ENCODE measurements at places on chromosomes 12 and 14.

GRCh38 chr14:100827101-100828021 is 1.4 kb downstream of the MEG3 start:
- no peak for DNase-seq

DNA sequence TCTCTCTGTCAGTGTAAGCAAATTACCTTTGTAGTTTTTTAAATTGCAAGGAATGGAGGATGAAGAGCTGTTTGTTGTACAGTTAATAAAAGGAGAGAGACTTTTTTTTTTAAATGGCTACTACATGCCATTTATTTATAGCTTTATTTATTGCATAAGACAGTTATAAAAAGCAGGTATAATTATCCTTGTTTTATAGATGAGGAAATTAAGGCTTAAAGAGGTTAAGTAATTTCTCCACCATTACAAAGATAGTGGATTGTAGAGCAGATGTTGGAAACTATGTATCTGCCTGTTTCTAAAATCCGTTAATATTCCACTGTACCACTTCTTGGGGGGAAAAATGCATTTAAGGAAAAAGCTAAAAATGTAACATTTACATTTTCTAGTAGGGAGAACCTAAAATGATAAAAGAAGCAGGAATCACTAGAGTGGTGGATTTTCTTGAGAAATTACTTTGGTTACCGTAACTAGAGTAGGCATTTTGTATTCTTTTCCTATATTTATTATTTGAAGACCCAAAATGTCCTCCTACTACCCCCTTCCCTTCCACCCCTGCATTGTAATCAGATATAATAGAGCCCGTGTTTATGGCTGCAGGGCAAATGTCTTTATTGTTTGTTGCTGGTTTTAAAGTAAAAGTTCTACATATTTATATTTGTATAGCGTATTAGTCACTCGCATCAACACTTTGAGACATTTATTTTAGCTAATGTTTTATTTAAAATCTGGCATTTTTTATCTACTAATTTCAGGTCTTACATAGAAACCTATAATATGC is 2.3 kb downstream of the SNAPC1 start:
- no peak for DNase-seq

DNA sequence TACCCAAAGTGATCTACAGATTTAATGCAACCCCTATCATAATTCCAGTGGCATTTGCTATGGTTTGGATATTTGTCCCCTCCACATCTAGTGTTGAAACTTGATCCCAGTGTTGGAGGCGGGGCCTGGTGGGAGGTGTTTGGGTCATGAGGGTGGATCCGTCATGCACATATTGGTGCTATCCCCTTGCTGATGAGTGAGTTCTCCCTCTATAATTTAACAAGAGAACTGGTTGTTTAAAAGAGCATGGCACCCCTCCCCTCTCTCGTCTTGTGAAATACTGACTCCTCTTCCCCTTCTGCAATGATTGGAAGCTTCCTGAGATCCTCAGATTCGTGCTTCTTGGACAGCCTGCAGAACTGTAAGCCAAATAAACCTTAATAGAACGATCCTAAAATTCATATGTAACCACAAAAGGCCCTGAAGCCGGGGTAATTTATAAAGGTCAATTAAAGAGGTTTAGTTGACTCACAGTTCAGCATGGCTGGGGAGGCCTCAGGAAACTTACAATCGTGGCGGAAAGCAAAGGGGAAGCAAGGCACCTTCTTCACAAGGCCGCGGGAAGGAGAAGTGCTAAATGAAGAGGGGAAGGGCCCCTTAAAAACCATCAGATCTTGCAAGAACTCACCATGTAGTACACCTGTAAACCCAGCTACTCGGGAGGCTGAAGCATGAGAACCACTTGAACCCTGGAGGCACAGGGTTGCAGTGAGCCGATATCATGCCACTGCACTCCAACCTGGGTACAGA is 41.2 kb downstream of the SLC39A9 start:
- DNase-seq: no peak

DNA sequence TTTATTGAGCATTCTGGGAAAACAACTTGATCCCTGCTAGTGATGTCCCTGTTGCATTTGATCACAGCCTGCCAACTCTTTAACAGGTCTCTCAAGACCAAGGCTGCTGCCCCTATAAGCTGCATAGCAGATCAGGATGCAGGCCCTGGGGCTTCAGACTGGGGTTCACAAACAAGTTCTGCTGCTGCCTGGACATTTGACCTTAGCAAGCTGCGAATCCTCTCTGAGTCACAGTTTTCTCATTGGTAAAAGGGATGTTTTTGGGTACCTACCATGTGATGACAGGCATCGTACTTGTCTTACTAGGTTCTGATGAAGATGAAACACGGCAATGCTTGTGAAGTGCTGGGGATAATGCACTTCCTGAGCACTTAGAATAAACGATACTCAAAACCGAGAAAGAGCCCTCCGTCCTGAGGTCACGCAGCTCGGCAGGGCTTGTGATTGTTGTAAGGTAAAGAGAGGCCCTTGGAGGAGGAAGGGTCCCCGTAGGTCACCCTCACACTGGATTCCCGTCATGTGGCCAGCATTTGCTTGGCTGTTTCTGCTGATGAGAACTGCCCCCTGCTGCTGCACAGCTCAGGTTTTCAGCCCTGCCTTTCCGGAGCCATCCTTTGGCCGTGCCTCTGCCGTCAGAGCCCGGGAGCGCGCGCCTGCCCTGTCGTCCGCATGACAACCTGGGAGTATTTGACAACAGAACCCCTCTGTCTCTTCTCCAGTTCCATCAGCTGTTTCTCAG is 39.1 kb downstream of the TSPAN9 start:
- DNase-seq: no peak

DNA sequence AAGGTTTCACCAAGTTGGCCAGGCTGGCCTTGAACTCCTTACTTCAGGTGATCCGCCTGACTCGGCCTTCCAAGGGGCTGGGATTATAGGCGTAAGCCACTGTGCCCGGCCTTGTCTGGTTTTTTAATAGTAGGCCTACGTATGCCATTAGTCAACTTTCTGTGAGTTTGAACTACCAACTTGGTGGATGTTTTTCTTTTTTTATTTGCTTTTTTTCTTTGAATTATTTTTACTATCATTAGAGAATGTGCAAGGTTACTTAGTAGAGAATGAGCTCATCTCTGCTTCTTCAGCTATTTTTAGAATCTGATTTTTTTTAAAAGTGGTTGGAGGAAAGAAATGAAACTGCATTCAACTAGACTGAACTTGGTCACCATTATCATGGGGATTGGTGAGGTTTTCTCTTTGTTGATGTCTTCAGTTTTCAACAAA is 51.4 kb downstream of the HMGA2 start:
- no peak for DNase-seq

DNA sequence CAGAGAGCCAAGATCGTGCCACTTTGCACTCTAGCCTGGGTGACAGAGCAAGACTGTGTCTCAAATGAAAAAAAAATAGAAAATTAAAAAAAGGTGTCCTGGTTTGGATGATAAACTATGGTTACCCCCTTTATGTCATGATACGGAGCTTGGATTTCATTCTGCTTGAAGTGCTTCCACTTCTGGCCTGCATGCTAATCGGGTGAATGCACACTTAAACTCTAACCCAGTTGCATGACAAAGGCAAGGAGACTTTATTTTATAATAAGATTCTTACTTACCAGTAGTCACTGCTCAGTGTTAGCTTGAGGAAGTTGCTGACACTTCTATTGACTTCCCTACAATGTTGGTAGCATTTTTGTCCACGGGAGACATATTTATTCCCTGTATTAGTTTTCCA is 24.3 kb downstream of the CFAP54 start:
- DNase-seq: no peak

GRCh38 chr14:68014771-68015170 is 195.2 kb downstream of the RAD51B start:
- DNase-seq: no peak

DNA sequence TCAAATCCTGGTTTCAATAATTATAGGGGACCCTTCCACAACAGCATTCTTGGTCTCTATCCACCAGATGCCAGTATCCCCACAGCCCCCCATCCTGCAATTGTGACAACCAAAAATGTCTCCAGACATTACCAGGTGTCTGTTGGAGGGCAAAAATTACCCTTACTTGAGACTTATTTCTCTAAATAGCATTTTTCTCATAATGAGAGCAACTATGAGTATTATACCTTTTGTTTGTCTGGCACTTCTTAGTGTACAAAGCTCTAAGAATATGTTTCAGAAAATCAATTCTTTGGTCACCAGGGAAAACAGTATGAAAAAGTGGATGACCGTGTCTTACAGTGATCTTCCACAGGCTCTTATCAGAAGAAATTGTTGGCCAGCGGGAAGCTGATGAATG is 27.5 kb upstream of the RMST start:
- DNase-seq: no peak

DNA sequence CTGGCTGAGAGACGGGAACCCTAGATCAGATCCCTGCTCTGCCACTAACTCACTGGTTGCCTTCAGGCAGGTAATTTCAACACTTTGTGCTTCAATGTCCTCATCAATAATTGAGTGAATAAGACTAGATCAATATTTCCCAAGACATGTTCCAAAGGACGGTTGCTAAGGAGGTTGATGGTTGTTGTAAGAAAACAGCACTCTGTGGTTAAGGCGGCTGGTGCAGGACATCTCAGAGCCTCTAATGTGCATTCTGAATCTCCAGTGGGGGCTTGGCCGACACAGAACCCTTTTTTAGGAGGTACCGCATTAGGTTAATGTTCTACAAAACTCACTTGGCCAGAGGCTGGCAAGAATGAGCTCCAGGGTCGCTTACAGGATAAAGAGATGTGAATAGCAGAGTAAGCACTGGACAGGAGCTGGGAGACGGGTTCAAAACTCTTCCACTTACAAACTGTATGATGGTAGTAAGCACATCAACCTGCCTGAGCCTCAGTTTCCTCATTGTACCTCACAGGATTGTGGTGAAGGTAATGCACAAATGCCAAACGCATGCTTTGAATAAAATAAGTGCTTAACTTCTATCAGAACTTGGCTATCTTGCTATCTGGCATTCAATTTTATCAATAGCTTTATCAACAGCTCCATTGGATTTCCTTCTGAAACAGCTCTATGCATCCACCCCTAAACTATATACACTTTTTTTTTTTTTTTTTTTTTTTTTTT is 136.9 kb upstream of the PARP11 start:
- no peak for DNase-seq

GRCh38 chr12:50234347-50234746 is 49.0 kb downstream of the LIMA1 start:
- DNase-seq: no peak

- DNase-seq: no peak
Measured at GRCh38 chr14:86627080-86627479, 1097.1 kb downstream of the FLRT2 start.

- DNase-seq: no peak
Measured at GRCh38 chr12:120457133-120457532, 10.9 kb downstream of the GATC start.

- DNase-seq: no peak
Measured at GRCh38 chr12:82708061-82708879, 21.6 kb downstream of the TMTC2 start.

DNA sequence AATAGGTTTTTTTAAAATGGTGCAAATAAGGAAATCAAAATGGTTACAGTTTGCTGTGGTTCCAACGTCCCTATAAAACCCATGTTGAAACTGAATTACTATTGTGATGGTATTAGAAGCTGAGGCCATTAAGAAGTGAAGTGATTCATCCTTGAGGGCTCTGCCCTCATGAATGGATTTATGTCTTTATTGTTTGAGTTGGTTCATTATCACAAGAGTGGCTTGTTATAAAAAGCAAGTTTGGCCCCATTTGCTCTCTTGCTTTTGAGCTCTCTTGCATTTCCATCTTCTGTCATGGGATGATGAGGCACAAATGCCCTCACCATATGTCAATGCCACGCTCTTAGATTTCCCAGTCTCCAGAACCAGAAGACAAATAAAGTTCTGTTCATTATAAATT is 62.3 kb downstream of the PRKD1 start:
- no peak for DNase-seq

- DNase-seq: no peak
Measured at GRCh38 chr14:99792551-99793212, 531 bp upstream of the EML1 start.

DNA sequence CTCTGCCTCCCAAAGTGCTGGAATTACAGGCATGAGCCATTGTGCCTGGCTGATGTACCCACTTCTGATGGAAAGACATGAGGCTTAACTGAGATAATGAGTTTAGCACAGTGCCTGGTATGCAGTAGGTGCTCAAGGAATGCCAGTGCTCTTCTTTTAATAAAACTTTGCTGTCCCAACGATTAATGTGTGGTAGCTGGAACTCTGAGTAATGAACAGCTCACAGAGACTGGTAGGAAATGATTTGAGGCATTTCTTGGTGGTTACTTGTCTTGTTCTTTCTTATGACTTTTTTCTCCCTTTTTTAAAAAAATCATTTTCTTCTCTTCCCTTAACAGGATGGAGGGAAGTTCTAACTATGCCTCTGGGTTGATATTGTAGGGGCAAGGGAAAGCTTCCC is 235.7 kb upstream of the PWP1 start:
- no peak for DNase-seq

DNA sequence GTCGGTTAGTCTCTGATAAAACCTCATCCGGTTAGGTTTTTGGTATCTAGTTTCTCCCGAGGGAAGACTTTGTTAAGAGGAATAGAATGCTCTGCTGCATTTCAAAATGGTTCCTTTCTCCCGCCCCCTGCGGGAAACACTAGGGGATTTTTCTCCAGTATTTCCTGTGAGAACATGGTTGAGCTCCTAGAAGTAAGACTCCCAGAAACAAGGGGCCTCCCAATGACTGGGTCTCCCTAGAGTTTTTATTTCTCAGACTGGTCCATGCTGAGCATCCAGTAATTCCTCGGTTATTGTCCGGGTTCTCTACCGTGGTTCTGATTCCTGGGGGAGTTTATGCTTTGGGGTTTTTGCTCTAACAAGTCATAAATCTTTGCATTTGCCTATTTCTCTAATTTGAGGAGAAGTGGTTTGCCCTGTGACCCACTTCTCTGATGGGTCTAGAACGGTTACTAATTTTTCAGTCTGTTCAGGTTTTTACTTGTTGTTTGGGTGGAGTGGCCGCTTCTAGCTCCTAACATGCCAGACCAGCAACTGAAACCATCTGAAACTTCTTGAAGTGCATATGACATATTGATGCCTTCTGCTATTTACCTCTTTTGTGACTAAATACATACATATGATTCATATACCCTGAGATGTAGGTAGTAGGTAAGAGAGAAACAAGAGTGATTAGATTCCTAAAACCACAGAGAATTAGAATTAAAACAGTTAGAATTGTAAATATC is 25.1 kb downstream of the TESPA1 start:
- no peak for DNase-seq

DNA sequence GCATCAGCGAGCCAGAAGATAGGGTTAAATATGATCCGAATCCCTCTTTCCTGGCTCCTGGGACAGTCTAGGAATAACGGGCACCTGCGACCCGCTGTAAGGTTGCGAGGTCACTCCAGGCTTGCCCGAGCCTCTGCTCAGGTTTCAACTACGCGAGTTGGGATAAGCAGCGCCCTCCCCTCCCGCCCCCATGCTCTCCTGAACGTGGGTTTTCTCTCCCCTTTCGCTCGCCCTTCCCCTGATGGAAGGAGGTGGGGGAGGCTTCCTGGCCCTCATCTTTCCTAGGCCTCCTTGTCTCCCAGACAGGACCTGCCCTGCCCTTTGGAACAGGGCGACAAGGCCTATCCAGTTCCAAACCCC is 753 bp upstream of the ATP5MC2 start:
- peak; percentile 73 for DNase-seq

GRCh38 chr12:47891356-47891755 is 13.4 kb downstream of the VDR start:
- no peak for DNase-seq

GRCh38 chr14:32259368-32260013 is 56.4 kb upstream of the RNU6-8 start:
- no peak for DNase-seq
